ENCODE measurements at places on chromosomes 1 and 21.

- no peak for DNase-seq
Observed at GRCh38 chr1:51973587-51974474, 16.7 kb downstream of the RAB3B start.

DNA sequence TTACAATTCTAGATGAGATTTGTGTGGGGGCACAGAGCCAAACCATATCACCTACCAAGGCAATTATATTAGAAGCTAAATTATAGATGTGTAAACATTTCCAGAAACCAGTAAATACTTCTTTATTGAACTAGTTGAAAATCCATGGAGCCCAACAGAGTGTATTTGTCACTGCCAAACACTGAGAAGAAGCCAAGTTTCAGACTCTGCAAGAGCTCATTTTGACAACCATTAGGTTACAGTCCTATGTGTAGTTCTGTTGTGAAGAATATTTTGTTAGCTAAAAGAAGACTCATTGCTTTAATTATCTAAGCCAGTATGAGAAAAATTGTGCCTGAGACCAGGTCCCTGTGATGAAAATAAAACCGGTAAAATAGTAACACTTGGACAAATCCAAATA, 358.9 kb upstream of the SGIP1 start:
- no peak for DNase-seq

- DNase-seq: no peak
Observed at GRCh38 chr1:168365719-168366479, 85.2 kb downstream of the TBX19 start.

DNA sequence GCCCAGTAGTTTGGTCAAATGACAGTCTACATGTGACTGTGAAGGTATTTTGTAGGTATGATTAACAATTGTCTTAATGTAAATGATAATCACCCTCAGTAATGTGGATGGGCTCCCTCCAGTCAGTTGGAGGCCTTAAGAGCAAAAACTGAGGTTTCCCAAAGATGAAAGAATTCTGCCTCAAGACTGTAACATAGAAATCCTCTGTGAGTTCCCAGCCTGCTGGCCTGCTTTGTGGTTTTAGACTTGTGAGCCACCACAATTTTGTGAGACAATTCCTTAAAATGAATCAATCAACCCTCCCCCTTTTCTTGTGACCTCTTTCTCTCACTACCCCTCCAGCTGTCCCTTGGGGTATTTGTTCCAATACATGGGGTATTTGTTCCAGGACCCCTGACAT, 226.4 kb upstream of the DPYD start:
- DNase-seq: no peak

DNA sequence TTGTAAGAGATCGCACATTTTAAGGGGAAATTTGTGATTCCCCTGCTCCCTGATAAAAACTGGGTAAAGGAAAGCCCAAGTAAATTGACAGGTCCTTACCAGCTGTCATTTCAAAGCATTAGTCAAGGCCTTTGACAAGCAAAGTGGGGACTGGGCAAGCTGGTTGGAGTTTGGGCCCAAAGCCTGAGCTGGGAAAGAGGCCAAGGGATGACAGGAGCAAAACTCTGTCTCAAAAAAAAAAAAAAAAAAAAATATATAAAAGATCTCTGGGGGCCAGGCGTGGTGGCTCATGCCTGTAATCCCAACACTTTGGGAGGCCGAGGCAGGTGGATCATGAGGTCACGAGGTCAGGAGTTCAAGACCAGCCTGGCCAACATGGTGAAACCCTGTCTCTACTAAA, 36.9 kb downstream of the SLC2A1 start:
- no peak for DNase-seq

- peak; percentile 73 for DNase-seq
Observed at GRCh38 chr1:206933333-206933945, 11.7 kb upstream of the FCMR start.

GRCh38 chr1:214026985-214027384, 39.2 kb downstream of the PROX1 start:
- no peak for DNase-seq

- DNase-seq: no peak
Observed at GRCh38 chr1:3016641-3017439, 4.4 kb upstream of the ACTRT2 start.

GRCh38 chr1:198649968-198650338, 11.1 kb downstream of the PTPRC start:
- DNase-seq: no peak

DNA sequence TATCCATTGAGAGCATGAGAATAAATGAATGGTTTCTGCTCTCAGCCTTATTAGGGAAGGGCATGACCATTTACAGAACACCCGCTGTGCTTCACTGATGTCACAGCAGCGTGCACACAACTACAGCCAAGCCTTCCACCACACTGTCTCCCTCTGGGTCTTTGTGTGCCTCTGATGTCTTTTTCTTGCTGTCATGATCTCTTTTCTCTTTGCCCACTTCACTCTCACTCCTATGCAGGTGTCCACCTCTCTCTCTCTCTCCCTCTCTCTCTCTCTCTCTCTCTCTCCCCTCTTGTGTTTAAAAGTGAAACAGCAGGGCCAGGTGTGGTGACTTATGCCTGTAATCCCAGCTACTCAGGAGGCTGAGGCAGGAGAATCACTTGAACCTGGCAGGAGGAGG, 232.5 kb upstream of the JUN start:
- DNase-seq: no peak

GRCh38 chr1:16438924-16439323, 1.6 kb upstream of the NECAP2 start:
- DNase-seq: no peak

DNA sequence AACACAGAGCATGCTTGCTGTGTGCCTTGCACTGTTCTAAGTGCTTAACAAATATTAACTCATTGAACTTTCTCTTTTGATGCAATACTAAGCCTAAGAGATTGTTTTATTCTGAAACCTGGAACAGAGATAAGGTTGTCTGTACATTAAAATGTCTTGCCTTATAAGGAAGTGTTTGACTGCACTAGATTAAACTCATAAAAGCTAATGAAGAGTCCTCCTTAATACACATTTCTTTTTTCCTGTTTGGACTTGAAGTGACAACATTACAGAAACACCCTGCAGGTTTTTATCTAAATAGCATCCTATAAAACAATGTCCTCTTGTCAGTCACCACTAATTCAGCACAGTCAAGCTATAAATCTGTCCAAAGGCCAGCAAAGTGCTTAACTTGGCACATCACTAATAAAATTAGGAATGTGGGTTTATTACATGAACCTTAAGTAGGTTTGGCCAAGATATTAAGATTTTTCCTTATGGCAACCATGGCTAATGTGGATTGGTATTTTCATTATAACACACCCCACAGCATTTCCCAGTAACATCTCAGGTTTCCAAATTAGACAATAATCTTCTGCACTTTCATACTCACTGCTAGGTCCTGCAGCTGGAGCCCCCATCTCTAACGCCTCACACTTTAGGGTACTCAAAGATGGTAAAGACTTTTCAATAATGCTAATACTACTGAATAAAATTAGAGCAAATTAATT, 389.7 kb downstream of the LMO4 start:
- no peak for DNase-seq

DNA sequence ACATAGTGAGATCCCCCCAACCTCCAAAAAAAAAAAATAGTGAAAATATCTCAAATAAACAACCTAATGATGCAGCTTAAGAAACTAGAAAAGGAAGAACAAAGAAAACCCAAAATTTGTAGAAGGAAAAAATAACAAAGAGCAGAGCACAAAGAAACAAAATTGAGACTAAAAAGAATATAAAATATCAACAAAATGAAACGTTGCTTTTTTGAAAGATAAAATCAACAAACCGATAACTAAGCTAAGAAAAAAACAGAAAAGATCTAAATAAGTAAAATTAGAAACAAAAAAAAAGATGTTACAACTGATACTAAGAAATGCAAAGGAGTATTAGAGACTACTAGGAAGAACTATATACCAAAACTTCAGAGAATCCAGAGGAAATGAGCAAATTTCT, 139.3 kb upstream of the PALMD start:
- no peak for DNase-seq

- no peak for DNase-seq
Observed at GRCh38 chr1:180893614-180894013, 19.1 kb upstream of the KIAA1614 start.

DNA sequence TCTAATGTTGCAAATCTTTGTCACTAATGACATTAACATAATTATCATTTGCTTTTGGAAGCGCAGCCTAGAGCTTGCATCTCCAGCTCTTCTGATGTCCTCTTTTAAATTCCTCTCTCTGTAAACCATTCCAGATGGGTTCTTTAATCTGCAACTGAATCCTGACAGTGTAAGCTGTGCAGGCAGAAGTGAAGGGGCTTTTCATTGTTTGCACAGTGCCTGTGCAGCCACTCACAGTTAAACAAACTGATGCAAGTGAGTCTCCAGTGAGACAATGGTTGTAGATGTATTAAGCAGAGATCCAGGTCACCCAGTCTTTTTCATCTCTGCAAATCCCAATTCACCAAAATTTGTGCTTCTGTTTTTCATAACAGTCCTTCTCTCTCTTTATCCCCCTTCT, 22.5 kb upstream of the FCRL5 start:
- no peak for DNase-seq

DNA sequence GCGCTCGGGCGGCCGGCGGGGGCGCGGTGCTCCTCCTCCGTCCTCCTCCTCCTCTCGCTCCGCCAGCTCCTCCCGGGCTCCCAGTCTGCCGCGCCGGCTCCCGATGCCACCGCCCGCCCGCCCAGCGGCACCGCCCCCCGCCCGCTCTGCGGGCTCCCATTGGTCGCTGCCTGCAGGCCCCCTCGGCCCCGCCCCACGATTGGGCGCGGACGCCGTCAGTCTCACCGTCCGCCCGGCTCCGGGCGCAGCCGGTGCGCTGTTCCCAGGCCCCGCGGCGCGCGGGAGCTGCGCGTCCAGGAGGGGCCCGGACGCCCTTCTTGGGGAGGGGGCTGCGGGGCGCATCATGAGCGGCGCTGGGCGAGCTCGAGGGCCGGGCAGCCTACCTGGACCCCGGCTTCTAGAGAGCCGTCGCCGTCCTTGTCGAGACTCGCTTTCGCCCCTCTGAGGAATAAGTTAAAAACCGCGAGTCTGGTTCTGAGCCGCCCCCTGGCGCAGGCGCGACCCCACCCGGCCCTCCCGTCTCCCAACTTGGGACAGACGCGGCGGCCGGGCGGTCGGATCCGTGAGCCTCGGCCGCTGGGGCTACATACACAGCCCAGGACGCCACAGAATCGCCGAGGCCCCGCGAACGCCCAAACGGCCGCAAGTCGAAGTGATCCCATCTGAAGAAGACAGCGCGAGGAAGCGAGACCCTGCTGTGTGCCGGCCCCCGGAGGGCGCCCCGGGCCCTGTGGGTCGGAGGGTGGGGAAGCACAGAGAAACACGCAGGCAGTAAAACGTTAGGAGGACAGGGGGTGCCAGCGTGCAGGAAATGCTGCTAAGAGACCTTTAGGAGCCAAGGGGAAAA, at the start of gene SIPA1L2:
TSS of gene SIPA1L2 (minus strand) at position 87 of the 847 bp plus-strand sequence. CDS start 114,794 bp downstream, outside the sequence.
- peak; percentile 82 for DNase-seq

GRCh38 chr1:10733474-10734366, 62.7 kb downstream of the CASZ1 start:
- no peak for DNase-seq

- peak; percentile 53 for DNase-seq
Observed at GRCh38 chr1:39683591-39684312, 7.5 kb downstream of the HPCAL4 start.
